ENCODE measurements at places on chromosomes 3 and 15. TPM values are rescaled to one million over a fixed set of nuclear protein-coding genes. Genes with fewer than 3 reads are reported as not detected.

DNA sequence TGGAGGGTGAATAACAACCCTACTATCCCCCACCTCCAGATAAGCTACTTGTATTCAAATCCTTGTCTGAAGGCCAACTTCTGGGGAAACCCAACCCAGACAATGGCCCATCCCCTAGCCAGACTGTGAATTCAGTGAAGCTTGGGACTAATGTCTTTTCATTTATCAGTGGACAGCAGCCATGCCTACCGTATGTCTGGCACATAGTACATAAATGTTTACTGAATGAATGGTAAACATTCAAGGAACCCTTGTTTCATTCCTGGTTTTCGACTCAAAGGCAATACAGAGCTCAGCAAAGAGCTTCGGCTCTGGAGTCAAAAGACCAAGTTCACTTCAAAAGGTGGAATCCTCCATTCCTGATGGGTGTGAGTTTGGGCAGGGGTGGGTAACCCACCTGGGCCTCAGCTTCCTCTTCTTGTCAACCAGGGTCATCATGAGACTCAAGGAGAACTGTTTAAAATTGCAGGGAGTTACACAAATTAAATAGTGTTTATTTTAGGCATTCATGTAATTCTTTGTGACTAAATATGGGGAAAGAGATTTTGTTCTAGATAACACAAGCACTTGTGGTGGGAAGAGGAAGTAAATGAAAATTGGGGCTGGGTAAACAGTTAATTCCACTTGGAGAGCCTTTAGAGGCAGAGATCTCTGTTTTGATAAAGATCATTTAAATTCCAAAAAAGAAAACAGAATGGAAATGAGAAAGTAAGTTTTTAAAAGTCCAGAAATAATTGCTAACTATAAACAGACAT, 303.7 kb upstream of the WNT5A start:
- H3K4me1 ChIP-seq, result peaks cover 16% of the 10 kb centered on the region
- DNase-seq, result no peak
- no peak overlapping the region for H3K4me3 ChIP-seq
- no peaks in the 10 kb centered on the region for H3K27me3 ChIP-seq
- H3K27ac ChIP-seq, result peak overlapping the region; percentile 22

GRCh38 chr3:77943598-77943997, 903.7 kb downstream of the ROBO2 start:
- no peak overlapping the region for H3K27ac ChIP-seq
- H3K4me1 ChIP-seq, result no peaks in the 10 kb centered on the region
- no peak for DNase-seq
- no peaks in the 10 kb centered on the region for H3K36me3 ChIP-seq

The SLC12A1 gene
- total RNA-seq, result not detected

- peaks cover 48% of the 10 kb centered on the region for H3K4me1 ChIP-seq
- peak within 1 kb of the TSS; percentile 43 for H3K4me3 ChIP-seq
- H3K27me3 ChIP-seq, result no peaks in the 10 kb centered on the region
- DNase-seq, result peak; percentile 94
- no peaks in the 10 kb centered on the region for H3K36me3 ChIP-seq
- H3K27ac ChIP-seq, result peak within 1 kb of the TSS; percentile 93
Observed at GRCh38 chr3:141368062-141368924, at the start of gene ZBTB38. TSS of gene ZBTB38 (plus strand) at chr3:141368504. CDS start at chr3:141442389, 73,885 bp downstream.

- H3K36me3 ChIP-seq, result no peaks in the 10 kb centered on the region
- H3K27me3 ChIP-seq, result no peaks in the 10 kb centered on the region
- no peak overlapping the region for H3K27ac ChIP-seq
- peak; percentile 25 for DNase-seq
Observed at GRCh38 chr3:196138482-196139254, 56.8 kb upstream of the TFRC start.

DNA sequence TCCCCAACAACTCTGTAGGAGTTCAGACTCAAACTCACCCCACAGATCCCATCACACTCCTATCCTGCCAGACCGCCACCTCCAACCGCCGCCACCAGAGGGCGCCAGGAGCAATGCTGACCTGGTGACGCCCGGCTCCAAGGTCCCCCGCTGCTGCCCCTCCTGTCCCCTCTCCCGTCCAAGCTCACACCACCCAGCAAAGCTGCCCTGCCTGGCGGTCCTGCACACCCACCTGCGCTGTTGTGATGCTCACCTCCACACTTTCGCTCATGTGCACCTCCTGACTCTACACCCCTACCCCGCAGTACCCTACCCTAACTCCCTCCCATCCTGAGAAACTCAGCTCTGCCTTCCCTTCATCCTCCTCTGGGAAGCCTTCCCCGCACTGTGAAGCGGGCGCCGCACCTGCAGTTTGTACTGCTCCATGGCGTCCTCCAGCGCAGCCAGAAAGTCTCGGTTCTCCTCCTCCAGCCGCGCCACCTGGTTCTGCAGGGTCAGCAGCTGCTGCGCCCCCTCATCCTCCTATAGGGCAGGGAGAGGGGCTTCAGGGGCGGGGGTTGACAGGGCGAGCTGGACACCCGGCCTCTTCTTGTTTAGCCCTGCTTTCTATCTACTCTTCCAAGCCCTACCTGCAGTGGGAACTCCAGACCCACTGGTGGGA, 7.9 kb downstream of the KIF7 start:
- no peak overlapping the region for H3K27ac ChIP-seq
- no peaks in the 10 kb centered on the region for H3K27me3 ChIP-seq
- no peak overlapping the region for H3K4me3 ChIP-seq
- no peaks in the 10 kb centered on the region for H3K4me1 ChIP-seq
- no peaks in the 10 kb centered on the region for H3K36me3 ChIP-seq

GRCh38 chr3:39189959-39190269, 2.5 kb downstream of the XIRP1 start:
- no peak overlapping the region for H3K27ac ChIP-seq
- DNase-seq, result peak; percentile 67
- no peaks in the 10 kb centered on the region for H3K36me3 ChIP-seq
- no peaks in the 10 kb centered on the region for H3K27me3 ChIP-seq

DNA sequence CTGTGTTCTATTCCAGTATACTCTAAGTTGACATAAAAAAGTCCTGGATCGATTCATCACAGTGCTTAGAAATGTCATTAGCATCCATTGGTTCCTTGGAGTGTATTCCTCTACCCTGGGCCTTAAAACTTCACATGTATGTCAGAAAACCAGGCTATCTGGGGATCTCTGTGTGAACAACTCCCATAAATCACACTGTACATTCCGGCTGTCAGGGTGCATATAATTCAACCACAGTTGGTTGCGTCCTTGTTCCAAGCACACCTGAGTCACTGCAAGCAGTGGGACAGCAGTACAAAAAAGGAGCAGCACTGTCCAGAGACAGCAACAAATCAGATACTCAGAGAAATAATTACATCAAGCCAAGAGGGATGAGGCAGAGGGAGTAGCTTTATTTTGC, 52.4 kb downstream of the PDZRN3 start:
- no peaks in the 10 kb centered on the region for H3K27me3 ChIP-seq
- no peaks in the 10 kb centered on the region for H3K4me1 ChIP-seq
- no peak overlapping the region for H3K27ac ChIP-seq
- H3K4me3 ChIP-seq, result no peak overlapping the region
- no peak for DNase-seq
